Ammon's horn (tissue), 1 donor: ENCODE measurements at places on chromosomes 2 and 18.
A peak's percentile ranks its signal among the peaks of the same experiment; 100 is the strongest.

- DNase-seq, result no peak
Observed at GRCh38 chr2:50395605-50396297, 636.2 kb downstream of the NRXN1 start.

GRCh38 chr2:182240862-182241371 lies 185.9 kb downstream of the PDE1A start:
- DNase-seq, result peak; percentile 8

GRCh38 chr18:23196119-23197007 lies 61.1 kb downstream of the CABLES1 start:
- DNase-seq, result no peak

GRCh38 chr2:85135660-85135914 lies 2.4 kb downstream of the TCF7L1 start:
- no peak for DNase-seq

DNA sequence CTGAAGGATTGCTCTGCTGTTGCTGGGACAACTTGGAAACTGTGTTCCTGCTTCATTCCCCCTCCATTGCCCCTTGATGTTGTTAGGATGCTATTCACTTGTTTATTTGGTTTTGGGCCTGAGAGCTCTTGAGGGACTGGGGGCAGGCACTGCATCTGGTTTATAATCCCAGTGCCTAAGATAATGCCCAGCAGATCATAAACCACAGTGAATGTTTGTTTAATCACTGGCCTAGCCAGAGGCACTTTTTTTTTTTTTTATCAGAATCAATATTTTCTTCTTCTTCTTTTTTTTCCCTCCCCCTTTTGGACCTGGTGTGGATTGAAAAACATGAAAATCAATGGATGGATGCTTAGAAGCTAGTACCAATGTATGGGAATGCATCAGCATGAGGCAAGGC lies 38.1 kb downstream of the KCNS3 start:
- no peak for DNase-seq

- DNase-seq, result peak; percentile 81
Observed at GRCh38 chr2:79887747-79888374, 375.0 kb downstream of the CTNNA2 start.

- DNase-seq, result no peak
Observed at GRCh38 chr2:118846442-118846952, 951 bp downstream of the EN1 start.

GRCh38 chr2:18505703-18506341 lies 54.6 kb downstream of the RDH14 start:
- no peak for DNase-seq

- no peak for DNase-seq
Observed at GRCh38 chr2:237642038-237642734, 14.8 kb downstream of the LRRFIP1 start.

GRCh38 chr2:8851811-8852560 lies 14.6 kb upstream of the KIDINS220 start:
- no peak for DNase-seq

DNA sequence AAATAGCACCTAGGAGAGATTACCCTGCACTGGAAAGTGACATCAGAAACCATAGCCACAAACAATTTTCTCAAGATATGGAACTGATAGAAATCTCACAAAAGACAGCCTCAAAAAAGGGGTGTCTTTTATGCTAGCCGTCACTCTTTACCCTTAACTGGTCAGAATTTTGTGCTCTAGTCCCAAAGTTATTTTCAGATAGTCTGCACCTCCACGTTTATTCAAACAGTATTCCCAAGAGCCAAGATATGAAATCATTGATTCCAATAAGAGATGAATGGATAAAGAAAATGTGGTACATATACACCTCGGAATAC lies 23.5 kb upstream of the PMAIP1 start:
- DNase-seq, result no peak

GRCh38 chr2:180753809-180754761 lies 226.3 kb upstream of the UBE2E3 start:
- no peak for DNase-seq

DNA sequence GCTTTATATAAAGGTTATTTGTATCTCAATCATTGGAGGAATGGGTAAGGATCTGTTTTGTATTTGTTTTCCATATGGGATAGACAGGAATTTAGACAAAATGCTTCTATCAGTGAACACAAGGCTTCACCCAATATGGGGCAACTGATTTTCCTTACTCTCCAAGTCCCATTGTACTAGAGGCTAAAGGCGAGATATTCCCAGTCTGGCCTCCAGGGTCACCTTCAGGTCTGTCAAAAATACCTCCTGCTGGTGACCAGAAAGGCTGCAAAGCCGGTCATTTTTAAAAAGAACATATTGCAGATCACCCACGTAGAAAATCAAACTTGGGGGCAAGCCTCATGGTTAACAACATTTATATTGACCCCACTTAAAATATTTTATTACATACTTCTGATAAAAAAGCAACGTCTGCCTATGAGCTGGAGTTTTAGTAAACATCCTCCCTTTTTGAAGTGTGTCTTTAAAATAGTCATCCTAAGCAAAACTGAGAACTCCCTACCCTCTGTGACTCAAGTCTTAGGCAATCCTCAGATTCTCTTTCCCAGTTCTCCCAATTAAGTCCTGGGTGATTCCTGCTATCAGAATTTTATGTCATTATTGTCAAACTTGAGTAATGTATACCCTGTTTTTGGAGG lies 276.6 kb downstream of the MREG start:
- DNase-seq, result no peak

DNA sequence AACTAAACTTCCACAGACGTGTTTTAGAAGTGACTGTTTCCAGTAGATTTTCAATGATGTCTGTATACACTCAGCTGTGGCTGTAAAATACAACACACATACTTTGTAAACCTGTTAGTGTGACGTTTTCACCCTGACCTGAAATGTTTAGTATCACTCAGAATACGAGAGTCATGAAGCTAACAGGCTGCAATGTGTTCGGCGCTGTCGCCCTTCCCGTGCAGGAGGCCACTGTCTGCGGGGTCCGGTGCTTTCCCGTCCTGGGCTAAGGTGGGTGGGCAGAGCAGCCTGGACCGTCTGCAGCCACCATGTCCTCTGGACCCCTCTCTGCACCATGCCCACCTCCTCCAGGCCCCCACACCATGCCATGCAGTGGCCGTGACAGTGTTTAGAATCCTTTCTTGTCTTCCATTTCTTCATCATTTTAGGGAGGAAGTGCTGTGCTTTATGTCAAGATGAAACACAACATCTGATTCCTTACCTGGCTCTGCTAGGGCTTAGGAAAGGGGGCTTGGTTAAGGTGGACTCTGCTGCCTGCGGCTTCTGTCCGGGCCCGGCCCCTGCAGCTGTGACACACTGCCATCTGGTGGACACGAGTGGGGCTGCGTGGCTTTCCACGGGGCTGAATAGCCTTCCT lies 53.8 kb upstream of the RBM44 start:
- DNase-seq, result peak; percentile 82

GRCh38 chr2:136306836-136307235 lies 188.9 kb upstream of the CXCR4 start:
- no peak for DNase-seq

DNA sequence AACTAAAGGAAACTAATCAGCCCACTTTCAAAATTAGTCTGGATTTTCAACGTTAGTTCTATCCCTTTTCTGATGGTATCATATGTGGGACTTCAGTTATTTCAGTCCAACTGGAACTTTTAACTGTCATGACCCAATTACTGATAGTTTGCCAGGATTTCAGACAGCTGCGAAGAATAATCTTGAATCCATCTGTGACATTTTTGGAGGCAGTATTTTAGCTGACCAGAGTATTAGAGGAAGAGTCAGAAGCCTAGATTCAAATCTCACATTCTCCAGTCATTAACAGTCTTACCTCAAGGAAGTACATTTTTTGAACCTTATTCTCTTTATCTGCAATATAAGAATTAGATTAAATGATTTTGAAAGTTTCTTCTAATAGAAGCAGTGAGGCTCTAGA lies 81.3 kb downstream of the PTRHD1 start:
- no peak for DNase-seq

DNA sequence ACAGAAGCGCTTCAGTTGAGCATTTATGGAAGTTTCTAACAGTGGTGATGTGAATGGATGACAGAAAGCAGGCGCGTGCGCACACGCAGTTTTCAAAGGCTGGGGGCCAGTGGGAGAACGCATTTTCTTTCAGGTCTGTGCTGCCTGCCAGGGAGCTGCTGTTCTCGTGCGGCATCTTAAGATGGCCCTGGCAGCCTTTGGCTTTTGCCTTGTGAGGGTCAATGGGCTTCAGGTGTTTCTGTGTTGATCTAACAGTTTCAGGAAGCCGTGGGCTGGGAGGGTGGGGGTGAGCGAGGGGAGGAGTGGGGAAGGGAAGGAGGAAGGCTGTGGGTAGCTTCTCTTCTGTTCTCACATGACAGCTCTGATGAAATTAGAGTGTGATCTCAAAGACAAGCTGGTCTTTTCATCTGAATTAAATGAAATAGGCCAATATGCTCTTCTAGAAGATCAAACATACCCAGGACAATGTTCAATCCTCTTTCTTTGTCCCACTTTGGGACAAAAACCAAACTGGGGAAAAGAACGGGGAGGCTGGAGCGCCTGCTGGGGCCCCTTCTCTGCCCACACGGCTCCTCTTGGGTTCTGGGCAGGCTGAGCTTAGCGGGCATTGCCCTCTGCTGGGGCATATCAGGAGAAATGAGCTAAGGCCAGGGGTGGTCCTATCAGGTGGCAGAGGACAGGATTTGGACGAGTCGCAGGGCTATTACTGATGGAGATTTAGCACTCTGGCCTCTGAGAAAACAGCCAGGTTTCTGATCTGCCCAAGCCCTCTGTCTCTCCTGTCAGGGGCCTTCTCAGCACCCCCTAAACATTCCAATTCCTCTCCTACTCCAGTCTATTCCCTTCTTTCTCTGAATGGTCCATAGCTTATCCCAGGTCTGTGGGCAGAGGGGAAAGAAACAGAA lies 126.2 kb upstream of the LGALSL start:
- peak; percentile 86 for DNase-seq

DNA sequence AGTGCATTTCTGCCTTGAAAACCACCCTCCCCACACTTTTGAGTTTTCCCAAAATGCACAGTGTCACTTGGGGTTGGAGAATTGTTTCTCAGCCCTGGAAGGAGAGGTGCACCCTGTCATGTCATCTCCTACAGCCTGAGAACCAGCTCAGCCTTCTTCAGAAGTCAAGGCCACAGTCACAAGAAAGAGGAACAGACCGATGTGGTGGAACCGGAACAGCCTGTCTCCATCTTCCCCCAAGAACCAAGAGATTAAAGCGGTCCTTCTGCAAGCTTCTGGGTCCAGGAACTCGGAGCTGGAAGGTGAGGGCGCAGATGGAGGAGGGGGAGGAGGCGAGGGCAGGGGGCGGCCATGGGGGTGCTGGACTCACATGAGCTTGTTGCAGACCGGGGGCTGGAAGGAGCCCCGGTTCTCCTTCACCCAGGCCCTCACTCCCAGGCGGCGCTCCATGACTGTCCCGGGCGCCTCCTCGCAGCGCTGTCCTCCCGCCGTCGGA lies 248 bp downstream of the HAAO start:
- DNase-seq, result no peak

DNA sequence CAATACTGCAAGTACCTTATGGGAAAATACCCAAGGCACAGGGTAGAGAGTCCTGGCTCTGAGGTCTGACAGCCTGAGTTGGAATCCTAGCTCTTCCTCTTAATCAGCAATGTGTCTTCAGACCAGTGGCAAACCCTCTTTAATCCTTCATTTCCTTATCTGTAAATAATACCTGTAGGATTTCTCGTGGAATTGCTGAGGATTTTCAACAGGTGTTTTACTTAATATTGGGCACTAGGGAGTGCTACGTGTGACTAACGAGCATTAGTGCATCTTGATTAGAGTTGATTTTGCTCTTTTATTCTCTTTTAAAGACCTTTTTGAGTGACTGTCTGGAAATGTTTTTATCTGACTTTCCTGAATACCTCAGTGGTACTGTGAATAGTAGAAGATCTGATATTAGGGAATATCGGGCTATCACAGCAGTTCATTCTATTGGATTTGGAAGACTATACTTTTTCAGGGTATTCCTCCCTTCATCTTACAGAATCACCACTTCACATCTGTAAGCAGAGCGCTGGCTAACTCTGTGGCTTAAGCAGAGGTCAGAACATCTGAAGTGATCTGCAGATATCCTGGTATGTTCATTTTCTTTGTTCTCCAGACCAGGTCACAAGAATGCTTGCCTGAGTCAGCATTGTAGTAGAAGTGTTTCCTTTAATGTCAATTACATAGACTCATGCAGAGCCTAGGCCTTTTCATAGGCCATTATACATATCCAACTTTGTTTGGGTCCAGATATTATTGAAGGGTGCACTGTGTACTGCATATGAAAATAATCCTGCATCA lies 49.1 kb downstream of the ARHGAP28 start:
- DNase-seq, result no peak

DNA sequence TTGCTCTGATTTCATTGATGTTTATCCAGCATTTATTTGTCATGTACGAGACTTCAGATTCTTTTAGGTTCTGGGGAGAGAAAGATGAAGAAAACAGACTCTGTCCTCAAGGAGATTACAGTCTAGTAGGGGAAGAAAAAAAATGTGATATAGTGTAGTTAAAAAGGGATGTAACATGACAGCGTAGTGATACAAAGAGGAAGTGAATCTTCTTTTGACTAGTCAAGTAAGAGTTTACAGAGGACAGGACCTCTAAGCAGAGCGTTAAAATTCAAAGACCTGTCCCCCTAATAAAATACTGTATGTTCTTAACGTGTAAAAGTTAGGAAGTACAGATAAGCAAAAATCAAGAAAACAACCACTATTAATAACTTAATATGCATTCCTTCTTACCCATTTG lies 47.7 kb downstream of the NCOA1 start:
- no peak for DNase-seq

DNA sequence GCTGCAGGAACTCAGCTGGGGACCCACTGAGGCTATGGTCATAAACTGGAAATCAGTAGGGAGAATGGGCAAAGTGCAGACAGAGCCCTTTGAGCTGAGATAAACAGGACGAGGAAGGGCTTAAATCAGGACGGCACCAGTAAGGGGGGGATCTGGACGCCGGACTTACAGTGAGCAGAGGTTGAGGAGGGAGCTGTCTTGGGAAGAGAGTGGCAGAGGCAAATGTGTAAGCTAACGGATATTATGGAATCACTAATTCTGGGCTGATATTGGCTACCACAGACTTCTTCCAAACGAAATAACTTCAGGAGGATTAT lies 539 bp downstream of the CYP27A1 start:
- peak; percentile 31 for DNase-seq

DNA sequence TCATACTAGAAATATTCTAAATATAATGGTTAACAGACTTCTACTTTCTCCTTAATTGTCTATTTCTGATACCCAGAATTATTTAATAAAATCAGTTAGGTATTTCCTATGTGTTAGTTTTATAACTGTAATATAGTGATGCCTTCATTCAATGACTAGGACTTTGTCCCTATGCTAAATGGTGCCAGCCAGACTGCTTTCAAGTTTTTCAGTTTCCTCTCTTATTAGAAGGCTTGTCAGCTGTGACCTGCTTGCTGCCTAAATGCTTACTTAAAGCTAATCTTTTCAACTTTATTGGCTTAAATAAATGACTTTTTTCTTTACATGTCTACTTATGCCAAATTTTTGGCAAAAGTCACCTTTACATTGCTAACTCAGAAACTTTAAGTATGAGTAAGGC lies 30.7 kb downstream of the BAZ2B start:
- no peak for DNase-seq

GRCh38 chr2:202545523-202545922 lies 89.2 kb upstream of the FAM117B start:
- DNase-seq, result no peak

GRCh38 chr18:44589693-44590355 lies 90.9 kb upstream of the SETBP1 start:
- DNase-seq, result peak; percentile 9
